Anterior cingulate cortex (tissue), 58 donors: ENCODE measurements at places on chromosomes 1 and 21.

DNA sequence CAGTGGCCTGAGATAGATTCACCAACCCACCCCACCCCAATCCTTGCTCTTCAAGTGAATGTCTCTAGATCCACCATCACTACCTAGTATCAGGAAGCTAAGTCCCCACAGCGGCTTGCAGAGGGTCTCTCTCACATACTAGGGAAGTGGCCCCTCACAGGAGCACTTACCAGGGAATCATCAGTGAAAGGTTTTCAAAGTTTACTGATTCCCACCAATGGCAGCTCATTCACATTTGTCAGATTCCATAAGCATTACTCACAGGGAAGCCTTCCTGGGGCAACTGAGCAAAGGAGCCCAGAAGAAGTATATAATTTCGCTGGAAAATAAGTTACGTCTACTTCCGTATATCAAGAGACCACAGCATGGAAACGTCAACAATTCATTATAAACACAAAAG is 120.8 kb downstream of the GREM2 start:
- no peak for DNase-seq

- no peak for DNase-seq
Observed at GRCh38 chr1:183926983-183927382, 110.5 kb downstream of the COLGALT2 start.

DNA sequence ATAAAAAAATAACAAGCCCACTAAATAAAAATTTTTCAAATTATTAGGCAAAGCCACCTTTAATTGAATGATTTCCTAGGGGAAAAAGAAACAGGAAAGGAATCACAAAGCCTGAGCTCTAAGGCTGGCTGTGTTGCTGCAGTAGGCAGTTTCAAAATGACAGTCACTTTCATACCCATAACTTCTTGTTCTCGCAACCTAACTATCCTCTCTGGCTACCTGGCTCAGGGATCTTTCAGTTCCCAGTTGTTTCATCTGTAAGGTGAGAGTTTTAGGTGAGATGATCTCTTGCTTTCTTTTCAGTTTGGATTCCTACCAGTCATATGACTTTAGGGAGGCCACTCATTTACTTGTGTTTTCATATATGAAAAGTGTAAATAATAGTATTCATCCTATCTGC is 226.1 kb downstream of the ASTN1 start:
- DNase-seq, result no peak

GRCh38 chr1:84853741-84854721 is 39.0 kb downstream of the LPAR3 start:
- DNase-seq, result no peak

- DNase-seq, result no peak
Observed at GRCh38 chr1:235999259-235999925, 65.5 kb downstream of the NID1 start.

GRCh38 chr1:181391301-181391900 is 91.9 kb upstream of the CACNA1E start:
- DNase-seq, result no peak

DNA sequence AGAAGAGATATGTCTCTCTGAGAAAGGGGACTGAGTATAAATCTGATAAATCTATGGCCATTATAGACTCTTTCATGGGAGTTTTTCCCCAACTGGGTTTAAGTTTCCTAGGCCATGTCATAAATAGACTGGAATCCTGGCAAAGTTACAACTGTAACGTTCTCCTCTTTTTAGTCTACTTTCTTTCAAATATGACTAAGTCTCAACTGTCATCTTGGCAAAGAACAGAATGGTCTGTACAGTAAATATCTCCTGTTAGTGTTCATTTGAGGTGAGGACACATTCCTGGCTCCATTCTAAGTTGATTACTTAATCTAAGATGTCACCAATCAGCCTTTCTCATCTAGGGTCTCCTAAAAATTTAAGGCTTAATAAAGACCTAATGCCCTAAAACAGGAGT is 300.5 kb downstream of the BRINP2 start:
- DNase-seq, result no peak

GRCh38 chr1:22687191-22687590 is 23.4 kb upstream of the EPHB2 start:
- no peak for DNase-seq
